Liver (tissue), 10 donors: ENCODE measurements at places on chromosomes 6 and 20. TPM values are rescaled to one million over a fixed set of nuclear protein-coding genes. Genes with fewer than 3 reads are reported as not detected.

Gene CCND3
- polyA plus RNA-seq: 11.6 TPM

Gene HLA-DRA
- polyA plus RNA-seq: 145 TPM

Gene SLC9A8
- polyA plus RNA-seq: 8.0 TPM

- no peaks in the 10 kb centered on the region for H3K36me3 ChIP-seq
- no peak overlapping the region for H3K4me3 ChIP-seq
- DNase-seq: no peak
- H3K4me1 ChIP-seq: peaks cover 29% of the 10 kb centered on the region
- no peaks in the 10 kb centered on the region for H3K27me3 ChIP-seq
Observed at GRCh38 chr20:25044660-25045342, 13.1 kb downstream of the ACSS1 start.

DNA sequence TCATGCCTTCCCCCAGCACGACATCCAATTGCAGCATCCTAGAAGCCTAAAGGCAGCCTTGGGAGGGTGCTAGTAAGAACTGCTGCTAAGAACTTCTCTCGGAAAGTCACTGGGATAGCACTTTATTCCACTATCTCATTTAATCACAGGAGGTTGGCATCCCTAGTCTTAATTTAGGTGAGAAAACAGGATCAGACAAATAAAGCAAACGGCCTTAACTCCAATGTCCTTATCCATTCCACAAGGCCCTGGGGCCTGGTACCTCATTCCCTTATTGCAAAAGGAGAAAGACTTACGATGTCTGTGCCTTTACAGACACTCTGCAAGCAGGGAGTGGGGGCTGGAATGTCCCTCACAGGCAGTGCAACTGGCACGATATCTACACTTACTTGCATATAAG lies 60.7 kb downstream of the BFSP1 start:
- H3K4me3 ChIP-seq: no peak overlapping the region
- no peaks in the 10 kb centered on the region for H3K27me3 ChIP-seq
- no peak overlapping the region for H3K27ac ChIP-seq
- no peaks in the 10 kb centered on the region for H3K36me3 ChIP-seq
- H3K4me1 ChIP-seq: no peaks in the 10 kb centered on the region
- no peak for DNase-seq

DNA sequence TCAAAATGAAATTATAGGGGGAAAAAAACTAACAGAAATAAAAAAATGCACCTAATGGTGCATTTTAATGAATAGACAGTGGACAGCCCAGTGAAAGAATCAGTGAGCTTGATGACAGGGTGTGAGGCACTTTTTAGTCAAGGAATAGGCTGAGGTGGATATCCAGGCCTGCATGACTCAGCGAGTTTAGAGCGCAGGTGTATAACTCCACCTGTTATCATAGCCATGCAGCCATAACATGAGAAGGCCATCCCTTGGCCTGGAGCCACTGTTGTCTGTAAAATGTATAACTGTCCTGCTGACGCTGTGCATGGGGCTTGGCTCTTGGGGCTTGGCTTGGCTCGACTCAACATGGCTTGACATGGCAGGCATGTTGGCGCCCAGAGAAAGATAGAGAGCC lies 331.5 kb upstream of the NOX3 start:
- H3K4me1 ChIP-seq: no peaks in the 10 kb centered on the region
- no peak for DNase-seq
- H3K27ac ChIP-seq: no peak overlapping the region
- no peaks in the 10 kb centered on the region for H3K27me3 ChIP-seq
- no peak overlapping the region for H3K4me3 ChIP-seq
- H3K36me3 ChIP-seq: no peaks in the 10 kb centered on the region

DNA sequence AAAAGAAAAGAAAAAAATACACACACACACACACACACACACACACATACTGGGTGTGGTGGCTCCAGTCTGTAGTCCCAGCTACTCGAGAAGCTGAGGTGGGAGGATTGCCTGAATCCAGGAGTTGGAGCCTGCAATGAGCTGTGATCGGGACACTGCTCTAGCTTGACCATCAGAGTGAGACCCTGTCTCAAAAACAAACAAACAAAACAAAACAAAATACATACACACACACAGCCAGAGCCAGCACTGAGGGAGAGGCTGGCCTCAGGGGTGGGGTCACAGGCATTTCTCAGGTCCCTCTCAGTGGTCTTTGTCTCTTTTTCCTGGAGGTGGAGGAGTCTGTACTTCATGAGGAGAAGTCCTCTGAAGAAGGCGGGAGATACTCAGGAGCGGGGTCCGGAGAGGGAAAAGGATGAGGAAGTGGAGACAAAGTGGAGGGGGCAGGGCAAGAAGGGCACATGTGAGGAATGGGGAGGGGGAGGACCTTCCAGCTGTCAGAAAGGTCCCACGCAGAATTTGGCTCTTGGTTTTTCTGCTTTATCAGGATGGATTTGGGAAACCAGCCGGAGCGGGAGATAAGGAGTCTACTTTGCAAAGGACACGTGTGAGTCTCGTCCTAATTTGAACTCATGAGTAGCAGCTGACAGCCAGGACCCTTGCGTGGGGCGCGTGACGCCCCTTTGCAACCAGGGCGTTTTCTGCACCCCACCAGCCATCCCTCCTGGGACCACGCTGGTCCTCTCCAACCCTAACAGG lies 7.7 kb upstream of the MICB start:
- H3K27ac ChIP-seq: no peak overlapping the region
- no peaks in the 10 kb centered on the region for H3K36me3 ChIP-seq
- peaks cover 3% of the 10 kb centered on the region for H3K4me1 ChIP-seq
- no peaks in the 10 kb centered on the region for H3K27me3 ChIP-seq
- no peak for DNase-seq

GRCh38 chr6:41228096-41228495 lies at the start of gene TREML4:
Gene TREML4 (plus strand): TSS chr6:41228349. CDS start chr6:41228428, 79 bp downstream.
- H3K36me3 ChIP-seq: no peaks in the 10 kb centered on the region
- no peaks in the 10 kb centered on the region for H3K4me1 ChIP-seq
- no peak within 1 kb of the TSS for H3K4me3 ChIP-seq
- H3K27me3 ChIP-seq: peaks cover 13% of the 10 kb centered on the region

GRCh38 chr20:6692566-6693173 lies 74.8 kb upstream of the BMP2 start:
- no peak overlapping the region for H3K4me3 ChIP-seq
- no peaks in the 10 kb centered on the region for H3K36me3 ChIP-seq
- DNase-seq: no peak
- no peak overlapping the region for H3K27ac ChIP-seq

DNA sequence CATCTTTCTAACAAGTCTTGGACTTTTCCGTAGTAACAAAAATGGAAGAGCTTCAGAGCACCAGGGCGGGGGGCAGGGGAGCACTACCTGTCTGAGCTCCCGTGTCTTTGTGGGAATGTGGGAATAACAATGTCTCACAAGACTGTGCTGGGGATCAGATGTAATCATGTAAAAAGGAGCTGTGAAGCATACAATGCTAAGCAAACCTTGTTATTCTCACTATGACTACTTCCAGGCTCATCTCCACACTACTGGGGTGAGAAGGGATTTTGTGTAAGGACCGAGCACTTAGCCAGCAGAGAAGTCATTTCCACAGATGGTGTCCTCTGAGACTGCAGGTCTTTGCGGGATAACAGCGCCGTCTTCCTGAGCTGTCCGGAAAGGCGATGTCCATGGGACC lies 27.1 kb downstream of the PRR18 start:
- H3K4me1 ChIP-seq: no peaks in the 10 kb centered on the region
- no peak overlapping the region for H3K27ac ChIP-seq
- H3K27me3 ChIP-seq: no peaks in the 10 kb centered on the region

GRCh38 chr20:45834797-45835161 lies 1.2 kb downstream of the SNX21 start:
- no peak overlapping the region for H3K4me3 ChIP-seq
- H3K4me1 ChIP-seq: peaks cover 4% of the 10 kb centered on the region
- H3K27me3 ChIP-seq: no peaks in the 10 kb centered on the region
- no peak overlapping the region for H3K27ac ChIP-seq
- DNase-seq: no peak
- no peaks in the 10 kb centered on the region for H3K36me3 ChIP-seq

- DNase-seq: peak; percentile 26
- H3K36me3 ChIP-seq: peaks cover 21% of the 10 kb centered on the region
Observed at GRCh38 chr20:24979036-24979960, 13.3 kb downstream of the APMAP start.

GRCh38 chr6:2795956-2796355 lies 30.8 kb downstream of the WRNIP1 start:
- H3K36me3 ChIP-seq: no peaks in the 10 kb centered on the region
- DNase-seq: no peak
- H3K27ac ChIP-seq: no peak overlapping the region
- no peak overlapping the region for H3K4me3 ChIP-seq

DNA sequence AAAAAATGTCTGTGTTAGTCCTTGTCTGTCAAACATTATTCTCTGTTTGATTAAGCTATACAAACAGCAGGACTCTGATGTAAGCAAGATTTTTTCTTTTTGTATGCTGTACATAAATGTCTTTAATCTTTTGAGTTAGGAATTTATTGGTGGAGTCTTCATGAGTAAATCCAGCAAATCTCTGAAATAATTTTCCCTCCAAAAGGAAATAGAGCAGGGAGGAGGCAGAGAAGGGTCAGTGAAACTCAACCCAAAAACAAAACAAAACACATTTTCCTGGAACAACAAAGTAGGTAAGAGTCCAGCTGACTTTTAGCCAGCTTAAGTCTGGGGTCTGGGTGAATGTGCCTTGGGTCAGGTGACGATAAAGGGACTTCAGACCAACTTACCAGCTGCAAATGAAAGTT lies 113.7 kb downstream of the FOXA2 start:
- no peak for DNase-seq
- H3K27ac ChIP-seq: peak overlapping the region; percentile 62
- peaks cover 30% of the 10 kb centered on the region for H3K4me1 ChIP-seq
- H3K4me3 ChIP-seq: no peak overlapping the region
- no peaks in the 10 kb centered on the region for H3K36me3 ChIP-seq

- no peak overlapping the region for H3K4me3 ChIP-seq
- H3K27me3 ChIP-seq: no peaks in the 10 kb centered on the region
- no peaks in the 10 kb centered on the region for H3K4me1 ChIP-seq
- H3K27ac ChIP-seq: no peak overlapping the region
- no peak for DNase-seq
Observed at GRCh38 chr6:64831680-64832079, 875.3 kb downstream of the EYS start.

- DNase-seq: no peak
- H3K27me3 ChIP-seq: no peaks in the 10 kb centered on the region
- no peaks in the 10 kb centered on the region for H3K36me3 ChIP-seq
Observed at GRCh38 chr6:4503700-4504099, 272.5 kb upstream of the CDYL start.

DNA sequence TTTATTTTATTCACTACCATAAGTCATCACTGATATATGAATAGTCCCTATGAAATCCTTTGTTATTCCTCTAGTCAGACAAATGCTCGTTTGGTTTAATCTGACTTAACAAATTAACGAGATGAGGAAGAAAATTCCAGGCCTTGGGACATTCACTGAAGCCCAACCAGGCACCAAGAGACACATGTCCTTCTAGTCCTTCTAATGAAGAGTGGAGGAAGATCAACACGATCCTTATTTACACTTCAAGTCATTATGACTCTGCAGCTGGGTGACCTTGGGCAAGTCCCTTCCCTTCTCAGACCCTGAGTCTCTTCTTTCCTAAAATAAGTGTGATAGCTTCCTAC lies 117.5 kb downstream of the CEBPB start:
- no peaks in the 10 kb centered on the region for H3K27me3 ChIP-seq
- peaks cover 22% of the 10 kb centered on the region for H3K4me1 ChIP-seq
- no peak for DNase-seq
- H3K4me3 ChIP-seq: no peak overlapping the region
- H3K36me3 ChIP-seq: no peaks in the 10 kb centered on the region
- H3K27ac ChIP-seq: peak overlapping the region; percentile 98

DNA sequence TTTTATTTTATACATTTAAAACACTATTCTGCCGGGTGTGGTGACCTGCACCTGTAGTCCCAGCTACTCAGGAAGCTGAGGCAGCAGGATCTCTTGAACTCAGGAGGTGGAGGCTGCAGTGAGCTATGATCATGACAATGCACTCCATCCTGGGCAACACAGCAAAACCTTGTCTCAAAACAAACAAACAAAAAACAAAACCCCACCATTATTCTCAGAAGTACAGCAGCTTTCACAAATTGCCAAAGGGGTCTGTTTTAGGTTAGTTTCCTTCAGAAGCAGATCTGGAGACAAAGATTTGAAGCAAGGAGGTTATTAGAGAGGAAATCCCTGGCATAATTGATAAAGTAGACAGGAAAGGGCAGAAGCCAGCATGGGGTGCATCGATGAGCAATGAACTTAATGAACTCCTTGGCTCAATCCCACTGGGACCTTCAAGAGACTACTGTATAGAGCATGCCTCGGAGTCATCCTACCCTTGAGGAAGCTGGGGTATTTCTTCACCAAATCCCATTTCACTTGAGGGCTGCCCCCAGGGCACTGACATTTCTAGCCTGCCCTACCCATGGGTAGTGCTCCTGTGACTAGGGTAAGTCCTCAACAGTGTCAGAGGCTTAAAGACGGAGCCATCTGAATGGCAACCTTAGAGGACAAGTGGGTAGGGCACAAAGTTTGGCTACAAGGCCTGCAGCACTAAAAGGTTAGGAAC lies 43.2 kb upstream of the DDR1 start:
- H3K27me3 ChIP-seq: no peaks in the 10 kb centered on the region
- DNase-seq: no peak
- H3K4me3 ChIP-seq: no peak overlapping the region
- H3K4me1 ChIP-seq: no peaks in the 10 kb centered on the region
- H3K27ac ChIP-seq: no peak overlapping the region

- H3K4me1 ChIP-seq: no peaks in the 10 kb centered on the region
- no peak for DNase-seq
- no peaks in the 10 kb centered on the region for H3K27me3 ChIP-seq
- no peak overlapping the region for H3K27ac ChIP-seq
- no peak overlapping the region for H3K4me3 ChIP-seq
Observed at GRCh38 chr20:47411161-47411560, 54.7 kb upstream of the ZMYND8 start.

DNA sequence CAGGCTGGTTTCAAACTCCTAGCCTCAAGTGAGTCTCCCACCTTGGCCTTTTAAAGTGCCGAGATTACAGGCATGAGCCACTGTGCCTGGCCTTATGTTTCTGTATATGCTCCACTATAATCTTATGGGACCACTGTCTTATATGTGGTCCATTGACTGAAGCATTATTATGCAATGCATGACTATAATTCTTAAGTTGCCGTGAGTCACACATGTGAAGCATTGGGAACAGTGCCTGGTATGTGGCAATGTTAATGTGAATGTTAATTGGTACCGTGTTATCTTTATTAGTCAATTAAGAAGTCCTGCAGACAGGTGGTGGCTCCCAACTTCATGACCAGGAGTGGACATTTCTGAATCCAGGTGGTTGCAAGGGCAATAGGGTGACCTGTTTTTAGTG lies 14.7 kb upstream of the ASXL1 start:
- no peaks in the 10 kb centered on the region for H3K27me3 ChIP-seq
- DNase-seq: no peak
- no peaks in the 10 kb centered on the region for H3K36me3 ChIP-seq

DNA sequence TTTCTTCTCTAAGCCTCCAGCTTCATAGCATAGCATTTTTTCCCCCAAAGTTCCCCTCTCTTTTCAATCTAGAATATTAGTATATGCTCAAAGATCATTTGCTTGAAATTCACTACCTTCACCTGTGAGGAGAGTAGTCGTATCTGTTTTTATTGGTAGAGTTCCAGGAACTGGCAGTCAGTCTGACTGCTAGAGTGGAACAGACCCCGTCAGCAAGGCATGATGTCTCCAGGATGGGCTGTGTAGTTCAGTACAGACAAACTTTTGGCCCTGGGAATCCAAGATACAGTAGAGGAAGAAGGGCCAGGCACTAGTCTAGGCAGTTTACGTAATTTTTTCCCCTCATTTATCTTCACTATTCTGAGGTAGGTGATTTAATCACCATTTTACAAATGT lies 29.1 kb downstream of the RALY start:
- peaks cover 34% of the 10 kb centered on the region for H3K4me1 ChIP-seq
- no peaks in the 10 kb centered on the region for H3K36me3 ChIP-seq
- H3K27me3 ChIP-seq: no peaks in the 10 kb centered on the region
